Hematopoietic multipotent progenitor cell treated with erythropoietin and hydrocortisone succinate and interleukin-3 and kit ligand, for 17 days (in vitro differentiated cells): ENCODE measurements at places on chromosomes 3 and 15.

DNA sequence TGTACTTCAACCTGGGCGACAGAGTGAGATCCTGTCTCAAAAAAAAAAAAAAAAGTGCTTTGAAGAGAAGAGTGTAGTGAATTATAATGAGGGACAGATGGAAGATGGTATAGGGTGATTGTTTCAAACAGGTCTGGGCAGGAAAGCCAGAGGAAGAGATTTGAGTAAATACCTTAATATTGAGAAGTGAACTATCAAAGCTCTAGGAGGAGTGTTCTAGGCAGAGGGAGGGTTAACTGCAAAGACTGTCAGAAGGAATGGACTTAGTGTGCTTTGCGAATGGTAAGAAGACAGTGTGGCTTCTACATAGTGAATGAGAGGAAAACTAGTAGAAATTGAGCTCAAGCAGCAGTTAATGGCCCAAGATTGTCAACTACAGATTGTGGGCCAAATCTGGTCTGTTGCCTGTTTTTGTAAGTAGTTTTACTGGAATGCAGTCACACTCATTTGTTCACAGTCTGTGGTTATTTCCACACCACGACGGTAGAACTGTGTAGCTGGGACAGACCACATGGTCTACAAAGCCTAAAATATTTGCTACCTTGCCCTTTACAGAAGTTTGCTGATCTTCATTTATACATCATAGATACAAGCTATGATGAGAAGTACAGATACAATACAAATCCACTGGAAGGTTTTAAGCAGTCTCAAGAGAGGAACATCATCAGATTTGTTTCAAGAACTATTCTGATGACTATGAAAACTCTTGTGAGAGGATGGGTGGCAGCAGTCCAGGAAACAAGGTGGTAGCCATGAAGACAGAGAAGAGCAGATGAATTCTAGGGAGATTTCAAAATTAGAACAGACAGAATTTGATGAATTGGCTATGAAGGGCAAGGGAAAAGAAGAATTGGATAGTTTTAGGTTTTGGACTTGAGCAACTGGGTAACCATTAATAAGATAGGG is 16.5 kb upstream of the USP50 start:
- DNase-seq: no peak

GRCh38 chr15:55959744-55960447 is 33.5 kb downstream of the NEDD4 start:
- no peak for DNase-seq

DNA sequence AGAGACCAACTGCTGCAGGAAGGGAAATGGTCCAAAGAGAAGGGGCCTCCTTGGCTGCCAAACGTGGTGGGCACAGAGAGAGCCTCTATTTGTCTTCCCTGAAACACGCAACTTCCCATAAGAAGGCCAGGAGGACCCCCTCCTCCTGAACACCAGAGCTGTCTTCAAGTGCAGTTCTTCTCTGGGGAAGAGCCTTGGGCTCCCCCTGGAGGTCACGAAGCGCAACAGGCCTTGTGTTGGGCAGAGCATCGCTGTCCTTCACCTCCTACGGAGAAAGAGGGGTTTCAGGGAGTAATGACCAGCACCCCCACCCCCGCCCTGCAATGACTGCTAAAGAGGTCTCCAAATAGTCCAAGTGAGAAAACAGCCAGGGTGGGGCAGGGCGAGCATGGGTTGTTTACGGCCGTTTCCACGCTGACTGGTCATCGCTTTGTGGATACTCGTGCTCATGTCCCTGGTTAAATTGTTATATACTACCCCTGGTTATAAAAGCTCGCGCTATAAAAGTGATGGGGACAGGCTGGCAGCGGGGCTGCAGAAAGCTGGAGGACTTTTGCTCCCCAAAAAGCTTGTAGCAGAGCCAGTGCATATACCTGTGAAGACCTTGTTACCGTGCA is 397.5 kb upstream of the ATP10A start:
- no peak for DNase-seq

DNA sequence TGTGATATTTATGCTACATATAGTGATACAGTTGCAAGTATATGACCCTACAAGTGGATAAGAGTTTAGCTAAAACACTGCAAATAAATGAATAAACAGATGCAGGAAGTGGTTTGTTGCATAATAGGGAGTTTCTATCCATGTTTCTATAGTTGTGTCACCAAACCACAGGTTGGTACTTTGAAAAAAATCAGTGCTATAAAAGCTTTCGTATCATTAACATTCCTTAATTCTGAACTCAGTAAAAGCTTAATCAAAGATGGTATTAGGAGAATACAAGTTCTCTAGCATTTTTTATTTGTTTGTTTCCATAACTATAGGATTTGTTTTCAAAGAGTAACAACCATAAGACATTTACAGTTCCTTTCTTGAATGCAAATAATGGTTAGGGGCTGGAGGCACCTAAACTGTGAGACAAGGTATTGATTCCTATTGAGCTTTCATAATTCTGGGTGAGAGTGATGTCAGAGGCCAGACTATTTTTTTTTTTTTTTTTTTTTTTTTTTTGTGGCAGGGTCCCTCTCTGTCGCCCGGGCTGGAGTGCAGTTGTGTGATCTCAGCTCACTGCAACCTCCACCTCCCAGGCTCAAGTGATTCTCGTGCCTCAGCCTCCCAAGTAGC is 29.6 kb downstream of the CPOX start:
- DNase-seq: no peak

GRCh38 chr3:170002231-170002630 is 35.6 kb upstream of the GPR160 start:
- DNase-seq: no peak

DNA sequence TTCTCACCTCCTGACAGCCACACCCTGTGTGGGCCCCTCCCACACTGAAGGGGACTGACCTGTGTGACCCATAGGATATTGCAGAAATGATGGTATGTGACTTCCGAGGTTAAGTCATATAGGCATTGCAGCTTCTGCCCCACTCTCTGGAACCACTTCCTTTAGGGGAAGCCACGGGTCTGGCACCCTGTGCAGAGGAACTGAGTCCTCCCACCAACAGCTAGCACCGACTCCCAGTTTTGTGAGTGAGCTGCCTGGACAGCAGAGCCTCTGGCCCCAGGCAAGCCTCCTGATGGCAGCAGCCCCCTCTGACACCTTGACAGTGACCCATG is 24.6 kb upstream of the SLC6A6 start:
- DNase-seq: no peak
